ENCODE measurements at places on chromosomes 2 and 18.

GRCh38 chr2:232534940-232535651 is 4.4 kb upstream of the CHRNG start:
- no peak for DNase-seq

GRCh38 chr2:107548216-107548615 is 278.5 kb upstream of the RGPD4 start:
- no peak for DNase-seq

- no peak for DNase-seq
Measured at GRCh38 chr2:232415736-232416520, 9.3 kb downstream of the ALPG start.

DNA sequence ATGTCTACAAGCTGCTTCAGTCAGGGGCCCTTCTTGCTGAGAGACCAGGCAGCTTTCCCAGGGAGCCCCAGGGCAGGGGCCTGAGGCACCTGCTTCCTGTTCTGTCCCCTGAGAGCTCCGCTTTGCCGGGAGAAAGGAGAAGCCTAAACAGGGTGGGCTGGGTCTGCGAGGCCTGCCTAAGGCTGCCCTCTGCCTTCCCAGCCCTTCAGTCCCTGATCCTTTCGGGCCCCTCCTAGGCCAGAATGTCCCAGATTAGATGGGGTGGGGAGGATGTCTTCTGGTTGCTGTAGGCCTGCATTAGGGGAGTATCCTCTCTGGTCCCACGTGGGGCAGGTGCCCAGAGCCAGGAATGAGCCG is 72.4 kb downstream of the TGOLN2 start:
- DNase-seq, result no peak

DNA sequence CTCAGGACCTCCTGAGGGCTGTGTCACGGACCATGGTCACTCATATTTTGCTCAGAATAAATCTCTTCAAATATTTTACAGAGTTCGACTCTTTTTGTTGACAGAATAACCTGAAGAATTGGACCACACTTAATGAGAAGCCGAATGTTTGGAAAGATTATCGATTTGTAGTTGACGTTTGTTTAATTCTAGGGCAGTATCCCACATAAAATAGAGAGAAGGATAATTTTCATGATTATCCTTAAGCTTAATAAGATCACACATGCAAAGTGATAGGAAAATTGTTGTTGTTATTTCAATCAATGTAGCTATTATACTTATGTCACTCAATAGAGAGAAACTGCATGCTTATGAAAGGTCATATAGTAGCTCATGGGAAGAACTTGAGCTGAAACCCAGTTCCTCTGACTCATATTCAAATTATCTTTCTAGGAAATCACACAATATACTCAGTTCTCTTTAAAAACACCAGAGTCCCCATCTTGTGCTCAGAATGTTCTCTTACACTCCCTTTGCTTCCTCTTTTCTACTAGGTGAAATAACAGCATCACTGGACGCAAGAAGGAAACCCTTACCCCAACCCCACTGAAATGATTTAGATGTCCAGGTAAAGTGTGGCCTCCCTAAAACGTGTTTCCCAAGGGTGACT is 982.1 kb downstream of the TSN start:
- no peak for DNase-seq

DNA sequence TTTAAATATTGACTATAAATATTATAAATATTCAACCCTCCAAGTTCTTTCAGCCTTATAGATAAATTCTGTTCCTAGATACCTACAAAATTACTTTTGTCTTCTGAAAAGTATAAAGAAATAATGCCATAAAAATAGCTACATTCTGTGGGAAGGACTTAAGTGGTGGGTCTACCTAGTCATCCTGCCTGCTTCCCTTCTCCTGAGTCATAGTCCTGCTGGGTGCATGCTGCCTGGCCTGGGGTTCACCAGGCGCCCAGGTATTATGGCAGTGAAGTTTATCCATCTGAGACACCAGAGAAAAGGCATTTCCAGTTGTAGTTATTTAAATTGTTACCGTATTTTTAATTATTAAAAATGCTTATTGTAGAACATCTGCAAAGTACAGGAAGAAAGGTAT is 167.5 kb downstream of the SLC39A10 start:
- no peak for DNase-seq

- no peak for DNase-seq
Measured at GRCh38 chr18:1998121-1998520, 573.2 kb downstream of the METTL4 start.

GRCh38 chr18:12839057-12839525 is 44.9 kb downstream of the PTPN2 start:
- no peak for DNase-seq

DNA sequence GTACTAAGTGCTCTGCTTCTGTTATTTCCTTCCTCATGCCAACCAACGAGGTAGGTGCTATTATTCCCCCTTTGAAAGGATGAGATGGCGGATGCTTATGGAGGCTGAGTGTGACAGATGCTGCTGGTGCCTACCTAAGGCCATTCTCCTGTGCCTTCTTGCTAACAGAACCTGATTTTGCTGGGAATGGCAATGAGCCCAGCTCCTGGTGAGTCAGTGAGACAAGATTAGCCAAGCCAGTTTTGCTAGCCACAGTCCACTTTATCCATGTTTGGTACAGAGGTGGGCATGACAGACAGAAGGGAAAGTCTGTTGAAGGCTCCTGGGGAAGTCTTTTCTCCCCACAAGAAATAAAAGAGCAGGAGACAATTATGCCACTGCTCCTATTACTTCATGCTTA is 43.7 kb upstream of the TMEM163 start:
- no peak for DNase-seq

GRCh38 chr2:64404743-64405142 is 49.2 kb upstream of the LGALSL start:
- no peak for DNase-seq

- no peak for DNase-seq
Measured at GRCh38 chr18:13260197-13260934, 41.8 kb downstream of the LDLRAD4 start.

DNA sequence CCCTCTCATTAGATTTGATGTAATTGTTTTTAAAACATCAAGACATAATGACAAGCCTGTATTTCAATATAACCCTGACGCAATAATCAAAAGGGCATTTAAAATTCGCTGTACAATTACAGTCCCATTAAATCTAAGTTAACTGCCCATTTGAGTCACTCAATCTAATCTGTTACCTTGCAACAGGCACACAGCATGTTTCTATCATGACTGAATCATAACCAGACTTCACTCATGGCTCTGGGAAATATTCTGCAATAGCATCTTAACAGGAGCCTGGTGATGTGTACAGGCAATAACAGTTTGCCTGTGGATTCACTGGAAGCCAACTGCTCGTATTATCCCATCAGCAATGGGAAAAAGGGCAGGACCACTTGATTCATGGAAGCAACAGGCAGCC is 142.3 kb upstream of the NCKAP5 start:
- no peak for DNase-seq

DNA sequence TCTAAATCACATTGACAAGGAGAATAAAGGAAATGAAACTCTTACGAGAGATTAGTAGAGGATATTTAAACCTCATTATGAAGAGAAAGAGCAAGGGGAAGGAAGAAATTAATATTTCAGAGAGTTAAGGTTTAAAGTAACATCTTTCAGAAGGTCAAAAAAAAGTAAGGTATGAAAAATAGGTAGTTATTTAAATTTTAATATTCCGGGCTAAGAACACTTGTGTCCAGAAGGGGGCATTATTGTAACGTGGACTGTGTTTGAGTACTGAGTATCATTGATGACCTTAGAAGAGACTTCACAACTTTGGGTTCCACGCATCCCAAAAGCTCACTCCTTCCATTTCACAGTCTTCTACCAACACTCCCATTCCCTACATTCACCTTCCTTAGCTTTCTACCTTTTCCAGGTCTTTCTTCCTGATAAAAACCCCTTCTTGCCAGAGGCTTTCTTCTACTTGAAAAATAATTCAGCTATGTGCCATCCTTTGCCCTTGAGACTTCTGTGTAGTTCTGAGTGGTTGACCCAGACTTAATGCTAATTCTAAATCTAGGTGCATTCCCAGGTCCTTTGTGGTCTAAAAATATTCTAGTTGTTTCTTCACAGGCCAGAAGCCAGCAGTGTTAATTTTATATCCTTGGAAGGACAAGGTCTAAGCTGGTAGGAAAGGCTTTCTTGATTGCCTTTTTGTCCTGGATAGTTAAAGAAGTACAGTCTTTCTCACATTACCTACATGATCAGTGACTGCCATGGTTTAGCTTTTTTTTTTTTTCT is 16.5 kb downstream of the DYNC1I2 start:
- no peak for DNase-seq

DNA sequence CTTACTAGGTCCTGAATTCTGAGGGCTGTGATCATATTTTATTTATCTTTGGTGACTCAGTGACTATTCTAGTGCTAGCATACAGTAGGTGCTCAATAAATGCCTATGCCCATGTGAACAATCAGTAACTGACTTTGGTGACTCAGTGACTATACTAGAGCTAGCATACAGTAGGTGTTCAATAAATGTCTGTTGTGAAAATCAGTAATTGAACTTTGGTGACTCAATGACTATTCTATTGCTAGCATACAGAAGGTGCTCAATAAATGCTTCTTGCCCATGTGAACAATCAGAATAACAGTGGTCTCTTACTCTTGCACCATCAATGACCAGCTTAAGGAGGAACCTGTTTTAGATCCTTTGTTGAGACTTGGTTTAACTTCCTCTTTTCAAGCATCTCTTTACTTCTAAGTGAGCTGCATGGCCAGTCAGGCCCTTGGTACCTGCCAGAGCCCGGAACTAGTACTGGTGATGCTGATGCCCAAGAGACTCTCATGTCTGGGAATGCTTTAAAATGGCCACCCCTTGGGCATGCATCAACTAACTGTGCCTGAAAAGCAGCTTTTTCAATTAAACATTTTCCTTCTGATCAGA is 214.9 kb upstream of the SPRED2 start:
- DNase-seq, result no peak

GRCh38 chr2:64612575-64613195 is 41.0 kb downstream of the SERTAD2 start:
- no peak for DNase-seq

DNA sequence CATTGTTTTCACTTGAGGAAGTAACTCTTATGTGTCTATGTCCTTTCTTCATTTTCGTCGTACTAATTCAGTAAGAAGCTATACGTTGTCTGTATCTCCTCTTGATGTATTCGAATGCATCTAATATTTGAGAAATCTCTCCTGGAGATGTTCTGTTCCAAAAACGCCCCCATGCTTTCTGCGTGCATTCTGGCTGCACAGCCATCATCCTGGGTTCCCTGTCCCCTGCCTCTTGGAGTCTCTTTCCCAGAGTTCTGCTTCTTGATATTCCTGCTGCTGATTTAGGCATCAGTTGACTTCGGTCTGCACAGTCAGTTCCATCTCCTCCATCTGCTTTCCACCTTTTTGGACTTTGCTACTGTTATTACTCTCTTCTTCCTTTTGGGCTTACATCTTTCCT is 13.5 kb downstream of the PNO1 start:
- no peak for DNase-seq

DNA sequence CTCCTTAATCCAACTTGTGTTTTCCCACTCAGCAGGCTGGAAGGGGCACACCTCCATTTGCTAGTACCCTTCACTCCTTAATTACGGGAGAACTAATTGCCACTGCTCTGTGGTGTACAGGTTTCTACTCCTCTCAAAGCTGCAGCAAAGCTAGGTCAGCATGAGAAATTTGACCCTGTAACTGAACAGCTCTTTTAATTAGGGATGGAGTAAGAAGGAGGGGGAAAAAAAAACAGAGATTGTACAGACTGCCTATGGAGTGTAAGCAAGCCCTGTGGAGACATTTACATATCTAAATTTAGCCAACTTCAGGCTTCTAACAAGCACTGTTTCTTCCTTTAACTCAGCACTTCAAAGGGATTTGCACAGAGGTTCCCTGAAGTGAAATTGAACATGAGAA is 629.7 kb upstream of the SETBP1 start:
- DNase-seq, result no peak

GRCh38 chr2:71547616-71548285 is 94.4 kb downstream of the DYSF start:
- no peak for DNase-seq

DNA sequence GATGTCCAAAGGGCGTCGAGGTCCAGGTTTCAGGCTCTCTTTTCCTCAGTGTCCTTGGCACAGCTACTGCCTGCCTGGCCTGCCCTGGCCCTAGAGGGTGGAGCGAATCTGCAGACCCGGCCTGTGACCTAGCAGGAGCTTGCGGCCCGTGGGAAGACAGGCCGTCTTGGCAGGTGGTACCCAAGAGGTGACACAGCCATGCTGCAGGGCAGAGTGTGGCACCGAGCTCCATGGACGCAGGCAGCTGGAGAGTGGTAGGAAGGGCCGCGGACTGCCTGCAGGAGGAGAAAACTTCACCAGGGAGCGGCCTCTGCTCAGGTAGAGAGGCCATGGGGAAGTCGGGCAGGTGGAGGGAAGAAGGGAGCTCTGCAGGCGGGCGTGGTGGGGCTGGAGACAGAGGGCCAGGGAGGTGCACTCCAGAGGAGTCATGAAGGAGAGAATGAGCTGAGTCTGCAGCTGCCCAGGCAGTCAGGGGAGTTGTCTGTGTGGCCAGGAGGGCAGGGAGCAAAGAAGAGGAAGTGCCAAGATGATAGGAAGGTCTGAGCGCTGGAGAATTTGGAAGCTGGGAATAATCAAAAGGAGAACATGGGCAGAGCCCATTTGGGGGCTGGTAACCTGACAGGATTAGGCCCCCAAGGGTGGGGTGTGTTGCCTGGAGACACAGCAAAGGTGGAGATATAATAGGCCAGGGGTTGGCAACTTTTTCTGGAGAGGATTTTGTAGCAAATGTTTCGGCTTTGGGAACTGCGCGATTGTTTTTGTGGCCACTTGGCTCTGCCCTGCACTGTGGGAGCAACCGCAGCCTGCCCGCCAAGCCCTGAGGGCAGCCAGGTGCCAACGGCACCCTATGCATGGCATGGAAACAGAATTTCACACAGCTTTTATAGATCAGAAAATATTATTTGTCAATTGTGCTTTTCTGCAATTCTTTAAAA is 154.4 kb upstream of the PXDN start:
- DNase-seq, result no peak

- DNase-seq, result no peak
Measured at GRCh38 chr18:8794156-8794933, 89.0 kb downstream of the MTCL1 start.

DNA sequence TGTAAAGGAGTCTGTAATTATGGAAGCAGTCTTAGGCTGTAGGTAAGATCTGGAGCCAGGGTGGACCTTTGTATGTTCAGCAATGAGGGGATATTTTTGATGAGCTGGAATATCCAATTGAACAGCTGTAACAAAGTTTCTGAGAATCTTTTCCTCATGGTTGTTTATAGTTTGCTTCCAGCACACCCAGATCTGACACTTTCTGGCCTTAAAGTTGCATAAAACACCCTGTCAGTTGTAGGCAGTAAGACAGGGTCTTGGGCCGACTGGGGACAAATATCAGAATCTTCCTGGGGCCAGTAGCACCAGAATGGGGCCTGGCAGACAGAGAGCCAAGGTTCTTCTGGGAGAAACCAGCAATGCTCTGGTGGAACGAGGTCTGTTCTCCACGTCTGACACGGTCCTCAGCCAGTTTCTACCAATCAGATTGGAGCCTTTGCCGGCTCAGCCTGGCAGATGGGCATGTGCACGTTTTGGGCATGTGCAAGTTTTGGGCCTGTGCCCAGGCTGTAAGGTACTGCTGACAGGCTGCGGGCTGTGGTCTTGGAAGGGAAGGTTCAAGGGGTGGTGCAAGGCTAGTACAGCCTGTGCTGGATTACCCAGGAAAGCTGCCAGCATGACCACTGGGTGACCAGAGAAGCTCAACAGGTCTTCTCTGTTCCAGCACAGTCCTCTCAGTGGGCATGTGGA is 89.8 kb downstream of the PRKCE start:
- DNase-seq, result no peak

GRCh38 chr2:239619369-239619768 is 218.5 kb upstream of the HDAC4 start:
- no peak for DNase-seq

- DNase-seq, result no peak
Measured at GRCh38 chr2:148578493-148578884, 66.1 kb upstream of the EPC2 start.
